ENCODE measurements at places on chromosomes 12 and 14.
A peak's percentile ranks its signal among the peaks of the same experiment; 100 is the strongest.

- peaks cover 2% of the 10 kb centered on the region for H3K36me3 ChIP-seq
- peaks cover 31% of the 10 kb centered on the region for H3K4me1 ChIP-seq
- no peak overlapping the region for H3K4me3 ChIP-seq
- H3K27me3 ChIP-seq, result no peaks in the 10 kb centered on the region
- peak overlapping the region; percentile 57 for H3K27ac ChIP-seq
- no peak for DNase-seq
Observed at GRCh38 chr12:105228494-105228893, 7.5 kb downstream of the APPL2 start.

DNA sequence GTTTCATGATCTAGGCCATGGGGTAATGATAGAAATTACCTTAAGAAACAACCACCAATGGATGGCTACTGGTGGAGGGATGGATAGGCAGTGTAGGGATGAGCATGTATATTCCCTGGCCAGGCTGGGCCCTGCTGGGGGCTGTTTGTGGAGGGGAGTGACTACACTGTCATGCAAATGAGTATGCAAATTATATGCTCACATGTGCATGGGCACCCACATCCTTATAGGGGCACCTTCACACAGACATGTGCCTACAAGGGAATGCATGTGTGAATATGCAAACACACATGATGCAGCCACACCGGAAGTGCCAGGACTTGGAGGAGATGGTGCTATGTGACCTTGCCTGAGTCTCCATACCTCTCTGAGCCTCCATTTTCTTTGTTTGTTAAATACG, 39.7 kb upstream of the FAM222A start:
- 0 out of 2 replicates have a peak, but pooled peaks cover 6% of the 10 kb centered on the region for H3K4me1 ChIP-seq
- no peaks in the 10 kb centered on the region for H3K36me3 ChIP-seq
- H3K27ac ChIP-seq, result peak overlapping the region; percentile 46
- DNase-seq, result no peak
- no peaks in the 10 kb centered on the region for H3K27me3 ChIP-seq
- no peak overlapping the region for H3K4me3 ChIP-seq

- H3K36me3 ChIP-seq, result peaks cover 2% of the 10 kb centered on the region
- no peak for DNase-seq
- H3K27me3 ChIP-seq, result no peaks in the 10 kb centered on the region
- peak overlapping the region; percentile 9 for H3K27ac ChIP-seq
- no peak overlapping the region for H3K4me3 ChIP-seq
Observed at GRCh38 chr12:1747609-1748008, 56.7 kb downstream of the ADIPOR2 start.

DNA sequence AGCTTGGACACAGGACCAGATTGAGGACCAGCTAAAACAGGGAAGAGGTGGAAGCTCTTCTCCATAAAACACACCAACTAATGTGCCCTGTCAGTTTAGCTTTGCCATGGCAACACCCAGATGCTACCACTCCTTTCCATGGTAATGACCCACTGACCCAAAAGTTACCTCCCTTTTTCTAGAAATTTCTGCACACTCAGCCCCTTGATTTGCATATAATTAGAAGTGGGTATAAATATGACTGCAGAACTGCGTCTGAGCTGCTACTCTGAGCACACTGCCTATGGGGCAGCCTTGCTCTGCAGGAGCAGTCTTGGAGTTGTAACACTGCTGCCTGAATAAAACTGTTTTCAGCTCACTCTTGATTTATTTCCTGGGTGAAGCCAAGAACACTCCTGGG, 3.2 kb upstream of the TDG start:
- H3K4me3 ChIP-seq, result no peak overlapping the region
- no peaks in the 10 kb centered on the region for H3K27me3 ChIP-seq
- H3K4me1 ChIP-seq, result no peaks in the 10 kb centered on the region
- no peak for DNase-seq

DNA sequence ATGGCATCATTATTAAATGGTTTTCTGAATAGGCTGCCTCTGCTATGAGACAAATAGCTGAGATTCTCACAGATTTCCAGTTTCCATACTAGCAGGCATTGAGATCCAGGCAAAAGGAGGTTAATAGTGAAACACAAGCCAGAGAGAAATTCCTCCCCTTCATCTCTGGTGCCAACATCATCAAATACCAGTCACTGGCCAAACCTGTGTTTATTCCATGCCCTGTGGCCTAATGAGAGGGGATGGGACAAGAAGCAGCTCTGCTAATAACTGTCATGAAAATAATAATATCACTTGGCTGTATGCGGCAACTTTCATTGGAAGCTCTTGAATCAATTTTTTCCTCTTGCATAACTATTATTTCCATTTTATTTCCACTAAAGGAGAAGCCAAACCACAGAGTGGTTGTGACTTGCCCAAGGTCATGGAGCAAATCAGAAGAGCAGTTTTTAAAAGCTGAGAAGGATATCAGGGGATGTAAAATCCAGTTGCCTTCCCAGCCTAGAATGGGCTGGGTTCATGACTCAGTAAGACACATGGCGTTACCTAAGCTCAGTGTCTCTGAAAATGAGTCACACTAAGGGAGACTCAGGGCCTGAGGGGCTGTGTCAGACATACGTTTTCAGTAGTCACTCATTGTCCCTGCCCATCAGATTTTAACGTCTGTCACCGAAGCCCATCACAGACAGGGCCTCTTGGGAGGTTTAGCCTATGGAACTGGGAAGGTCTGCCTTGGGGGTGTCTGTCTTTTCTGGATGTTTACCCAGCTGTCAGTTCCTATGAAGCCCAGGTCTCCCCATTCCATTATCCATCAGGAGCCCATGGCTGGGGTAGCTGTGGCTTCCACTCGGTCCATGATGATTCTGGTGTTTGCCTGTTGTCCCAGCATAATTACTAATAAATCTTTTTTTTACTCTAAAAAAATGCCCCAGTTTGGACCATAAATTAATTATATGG, 208.8 kb upstream of the EEA1 start:
- no peak overlapping the region for H3K27ac ChIP-seq
- H3K4me1 ChIP-seq, result peaks cover 67% of the 10 kb centered on the region
- no peak overlapping the region for H3K4me3 ChIP-seq
- DNase-seq, result no peak

DNA sequence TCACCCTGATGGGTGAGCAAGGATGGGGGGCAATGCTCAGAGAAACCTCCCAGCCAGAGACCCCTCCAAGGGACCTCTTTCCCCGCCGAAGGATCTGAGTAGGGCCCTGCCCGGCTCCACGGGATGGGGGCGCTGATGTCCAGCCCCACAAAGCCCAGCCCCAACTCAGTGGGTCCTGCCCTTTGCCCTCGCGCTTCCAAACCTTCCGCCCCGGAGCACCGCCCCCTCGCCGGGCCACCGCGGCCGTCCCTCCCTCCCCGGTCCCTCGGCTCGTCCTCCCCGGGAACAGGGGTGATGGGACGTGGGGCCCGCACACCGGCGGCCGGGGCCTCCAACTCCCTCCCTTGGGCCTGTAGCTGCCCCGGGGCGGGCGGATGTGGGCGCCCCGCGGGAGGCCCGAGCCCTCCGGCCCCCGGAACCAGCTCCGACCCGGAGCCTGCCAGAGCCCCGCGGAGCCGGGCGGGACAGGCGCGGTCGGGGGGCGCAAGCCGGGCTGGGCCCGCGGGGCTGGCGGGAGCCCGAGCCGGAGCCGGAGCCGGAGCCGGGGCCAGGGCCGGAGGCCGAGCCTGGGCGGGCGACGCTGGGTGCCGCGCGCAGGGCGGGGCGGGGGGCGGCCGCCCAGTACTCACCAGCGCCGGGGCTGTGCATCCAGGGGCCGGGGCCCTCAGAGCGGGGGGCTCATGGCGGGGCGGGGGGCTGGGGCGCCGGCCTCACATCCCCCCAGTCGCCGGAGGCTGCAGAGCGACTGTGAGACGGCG, 386 bp downstream of the HDAC7 start:
- no peaks in the 10 kb centered on the region for H3K36me3 ChIP-seq
- H3K27ac ChIP-seq, result peak overlapping the region; percentile 40
- DNase-seq, result peak; percentile 80
- peaks cover 51% of the 10 kb centered on the region for H3K4me1 ChIP-seq
- H3K27me3 ChIP-seq, result no peaks in the 10 kb centered on the region

- H3K27me3 ChIP-seq, result peaks cover 2% of the 10 kb centered on the region
- no peaks in the 10 kb centered on the region for H3K36me3 ChIP-seq
- no peak overlapping the region for H3K27ac ChIP-seq
- H3K4me3 ChIP-seq, result no peak overlapping the region
Observed at GRCh38 chr14:96727073-96727472, 70.1 kb upstream of the VRK1 start.

GRCh38 chr14:72863216-72864006, 30.5 kb downstream of the DPF3 start:
- H3K36me3 ChIP-seq, result no peaks in the 10 kb centered on the region
- H3K27ac ChIP-seq, result no peak overlapping the region
- H3K27me3 ChIP-seq, result no peaks in the 10 kb centered on the region

GRCh38 chr12:78732481-78732880, 132.1 kb upstream of the SYT1 start:
- no peaks in the 10 kb centered on the region for H3K36me3 ChIP-seq
- no peak overlapping the region for H3K4me3 ChIP-seq
- no peak overlapping the region for H3K27ac ChIP-seq
- no peak for DNase-seq
- no peaks in the 10 kb centered on the region for H3K27me3 ChIP-seq

GRCh38 chr12:89538897-89539296, 13.1 kb upstream of the POC1B start:
- H3K4me1 ChIP-seq, result peaks cover 41% of the 10 kb centered on the region
- H3K36me3 ChIP-seq, result no peaks in the 10 kb centered on the region
- no peak for DNase-seq

DNA sequence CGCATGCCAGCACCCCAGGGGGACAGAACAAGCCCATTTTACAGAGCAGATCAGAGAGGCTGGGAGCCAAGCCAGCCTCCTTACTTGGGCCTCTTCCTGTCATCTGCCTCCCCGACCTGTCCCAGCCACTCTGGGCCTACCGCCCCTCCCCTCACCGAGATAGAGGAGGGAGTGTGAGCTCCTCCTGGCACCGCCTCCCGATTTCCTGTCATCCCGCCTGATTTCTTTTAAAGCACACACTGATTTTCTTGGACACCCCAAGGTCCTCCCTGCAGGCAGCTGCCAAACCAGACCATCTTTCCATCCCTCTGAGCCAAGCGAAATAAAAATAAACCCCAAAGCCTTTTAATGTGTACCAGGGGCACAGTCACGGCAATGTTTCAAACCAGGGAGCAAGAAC, 108.4 kb downstream of the RFLNA start:
- H3K27me3 ChIP-seq, result no peaks in the 10 kb centered on the region
- H3K27ac ChIP-seq, result peak overlapping the region; percentile 85
- H3K4me3 ChIP-seq, result no peak overlapping the region
- no peaks in the 10 kb centered on the region for H3K36me3 ChIP-seq
- H3K4me1 ChIP-seq, result no peaks in the 10 kb centered on the region
- DNase-seq, result no peak

GRCh38 chr12:7129287-7129871, 690 bp upstream of the RBP5 start:
- peak overlapping the region; percentile 79 for H3K27ac ChIP-seq
- no peak for DNase-seq
- H3K36me3 ChIP-seq, result no peaks in the 10 kb centered on the region
- H3K4me3 ChIP-seq, result peak overlapping the region; percentile 70

DNA sequence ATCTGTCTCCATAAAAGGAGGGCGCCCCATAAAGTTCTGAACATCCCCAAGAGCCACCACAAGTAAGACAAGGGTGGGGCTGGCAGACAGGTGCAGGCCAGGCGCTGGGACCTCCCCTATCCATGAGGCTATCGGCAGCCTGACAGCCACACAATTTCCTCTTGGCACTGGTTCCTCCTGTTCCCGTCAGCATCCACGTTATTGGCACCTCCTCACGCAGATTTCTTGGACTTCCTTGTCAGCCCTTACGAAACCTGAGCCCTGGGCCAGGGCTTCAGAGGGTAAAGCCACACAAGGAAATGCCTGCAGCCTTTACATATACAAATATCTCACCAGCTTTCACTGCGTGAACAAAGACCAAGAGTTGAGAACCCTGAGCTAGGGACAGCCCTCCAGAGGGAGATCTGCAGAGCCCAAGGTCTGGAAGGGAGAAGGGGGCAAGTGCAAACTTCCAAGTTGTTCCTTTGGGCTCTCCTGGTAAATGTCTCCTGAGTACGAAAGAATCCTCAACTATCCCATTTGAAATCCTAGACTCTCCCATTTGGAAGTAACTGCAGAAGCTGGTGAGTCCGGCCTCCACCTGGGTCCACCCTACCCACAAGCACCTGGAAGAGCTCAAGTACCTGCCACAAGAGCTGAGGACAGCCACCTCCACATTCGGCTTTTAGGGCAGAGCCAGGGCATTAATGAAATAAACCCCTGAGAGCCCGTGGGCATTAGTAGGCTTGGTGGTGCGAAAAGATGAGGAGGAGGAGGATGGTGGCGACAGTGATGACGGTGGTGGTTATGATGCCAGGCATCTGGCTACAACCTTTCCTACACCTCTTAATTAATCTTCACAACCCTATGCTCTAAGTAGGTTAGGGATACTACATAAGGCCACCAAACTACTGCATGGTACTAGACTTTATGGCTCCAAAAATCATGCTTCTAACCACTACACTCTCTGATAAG, 5.5 kb upstream of the TC2N start:
- peaks cover 22% of the 10 kb centered on the region for H3K4me1 ChIP-seq
- no peaks in the 10 kb centered on the region for H3K36me3 ChIP-seq
- H3K27me3 ChIP-seq, result no peaks in the 10 kb centered on the region
- DNase-seq, result no peak
- H3K4me3 ChIP-seq, result no peak overlapping the region

GRCh38 chr14:68692216-68692615, 100.7 kb downstream of the ZFP36L1 start:
- H3K36me3 ChIP-seq, result no peaks in the 10 kb centered on the region
- H3K27ac ChIP-seq, result no peak overlapping the region
- peaks cover 11% of the 10 kb centered on the region for H3K4me1 ChIP-seq
- no peak for DNase-seq
- H3K4me3 ChIP-seq, result no peak overlapping the region

- peak overlapping the region; percentile 74 for H3K27ac ChIP-seq
- no peak overlapping the region for H3K4me3 ChIP-seq
- H3K36me3 ChIP-seq, result no peaks in the 10 kb centered on the region
- DNase-seq, result no peak
- H3K27me3 ChIP-seq, result no peaks in the 10 kb centered on the region
Observed at GRCh38 chr14:95264271-95264973, 55.3 kb downstream of the CLMN start.

GRCh38 chr14:79724934-79725717, 486.2 kb downstream of the DIO2 start:
- peaks cover 7% of the 10 kb centered on the region for H3K4me1 ChIP-seq
- H3K4me3 ChIP-seq, result no peak overlapping the region
- no peak for DNase-seq
- peak overlapping the region; percentile 37 for H3K27ac ChIP-seq
- no peaks in the 10 kb centered on the region for H3K36me3 ChIP-seq
- no peaks in the 10 kb centered on the region for H3K27me3 ChIP-seq

DNA sequence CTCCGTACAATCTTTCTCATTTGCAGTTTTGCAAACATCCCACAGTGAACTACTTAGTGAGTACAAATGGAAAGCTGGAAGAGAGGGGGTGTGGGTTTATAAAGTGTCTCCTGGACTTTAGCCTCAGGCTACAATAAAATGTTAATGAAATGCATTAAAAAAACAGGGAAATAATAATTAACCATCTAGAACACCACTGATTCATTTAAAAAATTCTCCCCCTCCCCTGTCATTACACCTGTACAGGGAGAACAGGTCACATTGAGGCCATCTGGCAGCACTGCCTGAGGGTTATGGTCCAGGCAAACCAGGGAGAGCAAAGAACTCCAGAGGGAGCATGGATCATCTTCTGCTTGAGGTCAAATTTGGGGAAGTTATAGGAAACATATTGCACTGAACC, 96.3 kb downstream of the TSPAN8 start:
- no peak for DNase-seq
- H3K36me3 ChIP-seq, result no peaks in the 10 kb centered on the region
- H3K4me3 ChIP-seq, result no peak overlapping the region
- no peak overlapping the region for H3K27ac ChIP-seq
- no peaks in the 10 kb centered on the region for H3K4me1 ChIP-seq
- H3K27me3 ChIP-seq, result no peaks in the 10 kb centered on the region

Measured in Caco-2 (cell line).